Eye (tissue), 1 donor: ENCODE measurements at places on chromosomes 1 and 21.
A peak's percentile ranks its signal among the peaks of the same experiment; 100 is the strongest.

DNA sequence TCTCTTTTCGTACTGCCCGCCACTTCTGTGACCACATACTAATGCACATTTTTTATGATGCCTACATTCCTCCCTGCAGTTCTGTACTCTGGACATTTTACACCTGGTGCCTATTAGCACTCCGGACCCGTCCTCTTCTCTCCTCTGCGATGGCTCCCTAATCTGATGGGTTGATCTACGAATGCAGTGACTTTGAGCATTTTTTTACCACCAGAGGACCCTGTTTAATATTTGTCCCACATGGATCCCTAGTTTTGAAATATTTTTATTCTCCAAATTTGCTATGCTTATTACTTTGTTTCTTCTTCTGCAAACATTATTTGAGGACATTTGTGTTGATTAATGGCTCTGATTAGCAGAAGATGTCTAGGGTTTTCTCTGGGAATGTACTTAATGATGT, 5.2 kb downstream of the PPFIA4 start:
- no peak for DNase-seq

- DNase-seq = no peak
Measured at GRCh38 chr1:174204697-174205308, 45.5 kb downstream of the RABGAP1L start.

- DNase-seq = no peak
Measured at GRCh38 chr1:48858200-48858920, 81.7 kb upstream of the BEND5 start.

DNA sequence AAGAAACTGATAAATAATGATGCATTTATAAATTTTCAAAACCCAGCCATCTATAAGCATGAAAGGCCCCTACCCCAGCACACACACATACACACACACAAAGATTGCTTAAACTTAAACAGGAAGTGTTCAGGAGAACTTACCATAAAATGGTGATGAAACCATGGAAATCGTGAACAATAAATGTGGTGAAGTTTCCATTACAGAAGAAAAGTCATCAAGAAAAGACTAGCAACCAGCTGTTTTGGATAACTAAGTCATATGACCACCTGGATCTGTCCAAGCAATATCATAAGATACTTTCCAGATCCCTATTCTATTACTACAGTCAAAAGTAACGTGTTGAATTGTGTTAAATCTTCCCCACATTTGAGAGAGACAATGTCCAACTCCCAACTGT, 24.1 kb downstream of the RGS5 start:
- DNase-seq = no peak

DNA sequence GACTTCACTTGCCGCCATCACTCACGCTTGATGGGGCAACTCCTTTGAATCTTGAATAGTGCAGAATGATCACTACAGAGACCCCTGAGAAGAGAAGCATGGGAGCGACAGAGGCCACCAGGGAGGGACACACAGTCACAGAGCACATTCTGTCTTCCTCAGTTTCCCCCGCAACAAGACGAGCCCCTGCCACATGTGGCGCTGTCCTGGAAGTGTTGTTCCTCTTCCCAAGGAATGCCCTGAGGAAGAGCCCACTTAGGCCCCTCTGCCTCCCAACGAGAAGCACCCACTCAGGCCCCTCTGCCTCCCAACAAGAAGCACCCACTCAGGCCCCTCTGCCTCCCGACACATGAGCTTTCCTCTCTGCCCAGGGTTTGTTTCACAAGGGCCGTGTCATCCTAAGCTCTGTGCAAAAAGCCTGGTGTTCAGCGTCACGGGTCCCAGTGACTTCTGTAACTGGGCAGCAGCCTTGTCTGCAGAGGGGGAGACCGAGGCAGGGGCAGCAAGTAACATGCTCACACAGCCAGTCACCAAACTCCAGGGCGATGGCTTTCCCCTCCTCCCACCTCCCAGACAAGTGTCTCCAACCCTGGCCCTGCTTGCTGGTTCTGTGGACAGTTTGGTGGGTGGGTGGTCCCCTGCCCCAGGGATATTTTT, 19.8 kb downstream of the SLC37A1 start:
- DNase-seq = no peak

DNA sequence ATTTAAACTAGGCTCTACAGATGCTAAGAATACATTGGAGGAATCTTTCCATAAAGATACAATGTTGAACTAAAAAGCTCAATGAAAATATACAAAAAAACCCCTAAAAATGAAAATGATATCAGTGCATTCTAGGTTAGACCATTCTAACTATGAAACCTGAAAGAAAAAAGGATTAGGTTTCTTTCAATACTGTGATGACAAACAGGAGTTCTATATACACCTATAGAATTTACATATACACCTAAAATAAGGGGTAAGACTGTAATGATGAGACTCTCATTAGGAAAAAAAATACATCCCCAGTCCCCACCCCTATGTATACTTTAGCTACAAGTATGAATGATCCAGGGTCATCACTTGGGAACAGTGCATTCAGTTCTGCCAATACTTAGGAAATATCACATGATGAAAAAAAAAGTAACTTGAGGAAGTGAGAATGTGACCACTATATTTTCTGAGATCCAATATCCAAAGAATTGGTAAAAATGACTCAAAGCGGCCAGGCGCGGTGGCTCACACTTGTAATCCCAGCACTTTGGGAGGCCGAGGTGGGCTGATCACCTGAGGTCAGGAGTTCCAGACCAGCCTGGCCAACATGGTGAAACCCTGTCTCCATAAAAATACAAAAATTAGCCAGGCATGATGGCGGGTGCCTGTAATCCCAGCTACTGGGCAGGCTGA, 26.3 kb downstream of the SELENOF start:
- DNase-seq = no peak

GRCh38 chr1:20767271-20767670, 19.8 kb downstream of the HP1BP3 start:
- DNase-seq = no peak

GRCh38 chr1:30471307-30471706, 252.1 kb downstream of the MATN1 start:
- no peak for DNase-seq

DNA sequence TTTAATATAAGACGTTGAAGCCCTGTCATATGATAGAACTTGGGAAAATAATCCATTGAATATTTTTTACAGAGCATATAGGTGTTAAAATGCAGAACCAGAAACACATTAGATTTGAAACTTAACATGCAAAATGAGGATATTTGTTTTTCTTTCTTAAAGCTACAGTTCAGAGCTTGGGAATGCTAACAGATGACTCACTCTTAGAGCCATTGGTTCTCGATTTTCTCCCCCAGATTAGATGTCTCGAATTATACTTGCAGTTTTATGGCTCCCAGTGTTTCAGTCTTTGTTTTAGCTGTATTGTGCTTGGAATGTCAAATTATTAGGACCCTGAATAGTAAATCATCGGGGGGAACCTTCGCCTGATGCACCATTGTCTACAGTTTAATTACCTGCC, 575.7 kb upstream of the ZP4 start:
- DNase-seq = no peak

DNA sequence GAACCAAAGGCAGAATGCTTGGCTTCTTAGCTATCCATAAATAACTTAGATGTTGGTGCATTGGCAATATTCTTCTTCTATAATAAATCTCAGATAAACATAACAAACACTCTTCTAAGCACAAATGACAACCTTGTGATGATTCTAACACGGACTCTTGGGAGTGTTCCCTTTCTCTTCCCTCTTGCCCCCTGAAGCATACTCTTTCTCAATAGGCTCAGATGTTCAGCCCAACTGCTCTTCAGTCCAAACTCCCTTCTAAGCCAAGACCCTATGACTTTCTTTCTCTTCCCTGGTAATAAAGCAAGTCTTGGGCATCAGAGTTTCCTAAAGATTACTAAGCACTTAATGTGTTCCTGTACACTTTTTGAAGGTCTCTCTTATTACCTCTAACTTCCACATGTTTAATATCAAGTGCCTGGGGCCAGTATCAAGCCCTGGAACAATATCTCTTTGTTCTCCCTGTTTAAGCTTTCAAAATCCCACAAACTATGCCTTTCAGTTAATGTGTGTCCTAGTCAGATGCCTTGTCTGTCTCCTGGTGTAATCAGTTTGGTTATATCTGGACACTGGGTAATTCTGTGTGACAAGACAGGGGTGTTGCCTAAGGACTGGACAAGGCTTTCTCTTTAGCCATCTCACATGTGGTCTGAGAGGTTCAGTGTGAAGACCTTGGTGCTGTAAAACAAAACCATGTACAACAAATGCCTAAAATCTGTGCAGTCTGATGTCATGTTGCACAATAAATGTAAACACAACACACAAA, 92.9 kb upstream of the IVNS1ABP start:
- no peak for DNase-seq

- no peak for DNase-seq
Measured at GRCh38 chr1:15362737-15363128, 47.0 kb upstream of the EFHD2 start.

GRCh38 chr1:148162363-148162762, 10.3 kb upstream of the NBPF11 start:
- no peak for DNase-seq

DNA sequence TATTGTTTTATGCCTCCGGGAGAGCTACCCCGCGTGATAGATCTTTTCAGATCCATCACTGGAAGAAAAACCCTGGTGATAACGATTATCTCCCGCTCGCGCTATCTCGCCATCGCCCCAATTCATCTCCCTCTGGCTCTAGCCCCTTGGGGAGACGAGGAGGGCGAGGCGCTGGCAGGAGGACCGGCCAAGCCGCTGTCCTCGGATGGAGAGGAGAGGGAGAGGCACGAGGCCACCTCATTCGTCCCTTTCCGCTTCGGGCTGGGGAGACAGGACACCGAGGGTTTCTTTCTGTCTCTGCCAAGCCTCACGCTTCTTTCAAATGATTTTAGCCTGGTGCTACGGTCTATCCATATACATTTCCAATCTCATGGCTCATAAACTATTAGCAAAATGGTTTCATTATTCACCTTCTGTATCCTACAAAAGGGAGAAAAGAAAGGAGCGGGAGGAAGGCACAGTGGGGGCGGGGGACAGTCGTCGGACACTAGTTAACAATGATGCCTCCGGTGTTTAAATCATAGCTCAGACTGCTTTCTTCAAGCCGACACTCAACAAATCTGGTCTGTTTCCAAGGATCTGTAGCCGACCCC, 415.0 kb upstream of the ESRRG start:
- DNase-seq = peak; percentile 61

- no peak for DNase-seq
Measured at GRCh38 chr1:26283871-26284596, 4.1 kb downstream of the SH3BGRL3 start.

DNA sequence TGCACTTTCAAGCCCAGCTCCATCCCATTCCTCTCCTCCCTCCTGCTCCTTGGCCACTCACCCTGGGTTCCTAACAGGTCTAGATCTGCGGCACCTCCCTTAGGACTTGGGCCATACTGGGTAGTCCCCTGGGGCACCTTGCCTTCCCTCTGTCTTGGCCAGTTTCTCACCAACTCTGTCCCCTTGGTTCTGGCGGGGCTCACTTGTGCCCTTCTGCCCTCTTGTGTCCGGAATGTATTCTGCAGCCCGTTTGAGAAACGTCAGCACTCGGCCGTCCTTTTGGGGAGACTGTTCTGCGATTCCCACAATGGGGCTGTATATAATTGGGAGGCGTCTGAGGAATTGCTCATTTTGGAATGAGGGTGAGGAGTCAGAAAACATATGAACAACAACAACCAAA, 162.4 kb downstream of the ZSCAN20 start:
- DNase-seq = peak; percentile 72

GRCh38 chr21:37711836-37712568, 204.3 kb downstream of the KCNJ6 start:
- peak; percentile 90 for DNase-seq

GRCh38 chr1:10561955-10562354, 87.2 kb downstream of the PEX14 start:
- no peak for DNase-seq

DNA sequence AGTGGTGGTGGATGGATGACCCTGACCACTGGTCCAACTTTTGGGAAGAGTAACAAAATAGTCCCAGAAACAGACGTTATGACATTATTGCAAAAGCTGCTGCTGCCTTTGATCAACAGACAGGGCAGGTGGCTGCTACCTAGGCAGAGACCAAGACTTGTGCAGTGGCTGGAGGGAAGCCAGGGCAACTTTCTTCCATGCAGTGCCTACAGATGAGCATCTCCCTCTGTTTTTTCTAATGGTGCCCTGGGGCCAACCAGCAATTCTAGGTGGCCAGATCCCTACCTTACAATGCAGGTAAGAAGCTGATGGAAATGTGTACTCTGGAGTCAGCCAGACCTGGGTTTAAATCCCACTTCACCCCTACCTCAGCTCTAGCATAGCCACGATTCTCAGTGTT, 283.1 kb upstream of the POU3F1 start:
- DNase-seq = no peak

DNA sequence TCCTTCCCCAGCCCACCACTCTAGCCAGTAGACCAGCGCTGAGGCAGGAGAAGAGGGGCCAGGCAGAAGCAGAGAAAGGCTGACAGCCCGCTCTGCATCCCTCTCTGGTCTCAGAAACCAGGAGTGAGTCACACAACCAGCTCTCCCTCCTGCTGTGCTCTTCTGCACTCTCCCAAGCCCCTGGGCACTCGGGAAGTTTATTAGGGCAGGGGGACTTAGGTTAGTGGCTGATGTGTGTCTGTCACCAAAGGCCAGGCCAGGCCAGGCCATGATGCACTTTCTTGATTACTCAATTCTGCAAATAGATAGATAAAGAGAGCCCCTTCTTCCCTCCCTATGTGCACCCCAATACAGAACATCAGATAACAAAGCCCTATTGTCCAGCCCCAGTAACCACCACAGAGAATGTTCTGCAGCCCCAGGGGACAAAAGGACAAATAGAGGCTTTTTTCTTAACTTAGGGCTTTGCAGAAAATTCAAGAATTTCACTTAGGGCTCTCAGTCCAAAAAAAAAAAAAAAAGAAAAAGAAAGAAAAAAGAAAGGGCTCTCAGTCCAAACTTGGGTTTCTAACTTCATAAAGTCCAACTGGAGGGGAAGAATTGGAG, 52.9 kb upstream of the CNTN2 start:
- DNase-seq = no peak

DNA sequence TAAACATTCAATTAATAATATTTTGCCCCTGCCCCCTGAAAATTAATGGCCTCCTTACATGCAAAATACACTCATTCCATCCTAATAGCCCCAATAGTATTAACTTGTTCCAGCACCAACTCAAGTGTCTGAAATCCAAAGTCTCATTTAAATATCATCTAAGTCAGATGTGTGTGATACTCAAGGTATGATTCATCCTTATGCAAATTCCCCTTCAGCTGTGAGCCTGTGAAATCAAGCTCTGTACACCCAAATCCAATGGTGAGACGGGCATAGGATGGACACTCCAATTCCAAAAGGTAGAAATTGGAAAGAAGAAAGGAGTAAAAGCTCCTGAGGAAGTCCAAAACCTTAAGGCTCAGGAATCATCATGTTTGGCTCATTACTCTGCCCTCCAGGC, 83.5 kb downstream of the HHAT start:
- no peak for DNase-seq

GRCh38 chr1:8663090-8663802, 154.2 kb downstream of the RERE start:
- no peak for DNase-seq

GRCh38 chr1:215287362-215287761, 204.8 kb downstream of the KCNK2 start:
- DNase-seq = peak; percentile 4

- DNase-seq = no peak
Measured at GRCh38 chr1:25150985-25151495, 81.3 kb downstream of the SYF2 start.

- peak; percentile 81 for DNase-seq
Measured at GRCh38 chr1:201282931-201283829, at the start of gene PKP1. TSS of gene PKP1 (plus strand) at chr1:201283506. CDS start at chr1:201283703, 197 bp downstream.
